Keratinocyte (primary cell): ENCODE measurements at places on chromosomes 13 and 19. TPM values are rescaled to one million over a fixed set of nuclear protein-coding genes. Genes with fewer than 3 reads are reported as not detected.

The TUBB4A gene
- not detected in 3 replicates for polyA plus RNA-seq

The MIER2 gene
- polyA plus RNA-seq = 16.3 to 21.9 TPM (median 18.4 TPM) in 3 replicates

The RPS5 gene
- polyA plus RNA-seq = 1,865 to 3,107 TPM (median 2,056 TPM) in 3 replicates

The CGB5 gene
- polyA plus RNA-seq = 0.20 to 0.24 TPM (median 0.21 TPM) in 3 replicates

The ZNF552 gene
- polyA plus RNA-seq = 4.4 to 8.9 TPM (median 8.0 TPM) in 3 replicates

- DNase-seq = no peak
These were observed 38.3 kb downstream of the AP1M1 start for GRCh38 chr19:16235811-16236652.

GRCh38 chr13:110652764-110653163 is 37.4 kb downstream of the NAXD start:
- no peak for DNase-seq

DNA sequence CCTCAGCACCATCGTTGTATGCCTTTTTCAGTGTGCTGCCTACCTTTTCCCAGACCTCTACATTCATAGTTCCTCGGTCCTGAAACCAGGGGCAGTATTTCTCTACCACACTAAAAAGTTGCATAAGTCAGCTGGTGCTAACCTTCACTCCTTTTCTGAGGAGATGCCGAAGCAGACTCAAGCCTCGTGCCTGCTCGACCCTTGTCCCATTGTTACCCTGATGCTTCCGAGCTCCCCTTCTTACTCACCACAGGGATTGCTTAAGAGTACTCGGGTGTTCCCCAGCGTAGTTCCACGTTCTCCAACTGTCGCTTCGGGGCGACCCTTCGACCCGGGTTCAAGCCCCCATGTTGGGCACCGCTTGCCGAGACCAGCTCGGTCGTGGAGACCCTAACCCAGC is 19.0 kb upstream of the IL17D start:
- no peak for DNase-seq

DNA sequence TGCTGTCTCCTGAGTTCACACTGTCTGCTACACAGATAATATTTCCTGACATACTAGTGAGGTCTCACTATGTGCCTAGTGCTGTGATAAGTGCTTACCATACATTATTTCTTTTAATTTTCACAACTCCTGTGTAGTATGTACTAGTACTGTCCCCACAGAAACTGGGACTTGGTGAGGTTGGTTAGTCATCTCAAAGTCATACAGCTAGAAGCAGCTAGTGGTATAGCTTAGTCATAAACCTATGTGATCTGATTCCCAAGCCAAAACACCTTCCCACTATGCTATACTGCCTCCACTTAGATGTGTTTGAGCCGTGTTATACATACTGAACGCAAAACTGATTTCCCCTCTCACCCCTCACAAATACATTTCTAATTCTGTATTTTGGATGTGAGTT is 10.5 kb downstream of the MTMR6 start:
- DNase-seq = no peak

GRCh38 chr13:45833663-45834375 is 17.7 kb downstream of the SIAH3 start:
- DNase-seq = no peak

- no peak for DNase-seq
These were observed 6.5 kb downstream of the SIGLEC7 start for GRCh38 chr19:51148580-51148979.

DNA sequence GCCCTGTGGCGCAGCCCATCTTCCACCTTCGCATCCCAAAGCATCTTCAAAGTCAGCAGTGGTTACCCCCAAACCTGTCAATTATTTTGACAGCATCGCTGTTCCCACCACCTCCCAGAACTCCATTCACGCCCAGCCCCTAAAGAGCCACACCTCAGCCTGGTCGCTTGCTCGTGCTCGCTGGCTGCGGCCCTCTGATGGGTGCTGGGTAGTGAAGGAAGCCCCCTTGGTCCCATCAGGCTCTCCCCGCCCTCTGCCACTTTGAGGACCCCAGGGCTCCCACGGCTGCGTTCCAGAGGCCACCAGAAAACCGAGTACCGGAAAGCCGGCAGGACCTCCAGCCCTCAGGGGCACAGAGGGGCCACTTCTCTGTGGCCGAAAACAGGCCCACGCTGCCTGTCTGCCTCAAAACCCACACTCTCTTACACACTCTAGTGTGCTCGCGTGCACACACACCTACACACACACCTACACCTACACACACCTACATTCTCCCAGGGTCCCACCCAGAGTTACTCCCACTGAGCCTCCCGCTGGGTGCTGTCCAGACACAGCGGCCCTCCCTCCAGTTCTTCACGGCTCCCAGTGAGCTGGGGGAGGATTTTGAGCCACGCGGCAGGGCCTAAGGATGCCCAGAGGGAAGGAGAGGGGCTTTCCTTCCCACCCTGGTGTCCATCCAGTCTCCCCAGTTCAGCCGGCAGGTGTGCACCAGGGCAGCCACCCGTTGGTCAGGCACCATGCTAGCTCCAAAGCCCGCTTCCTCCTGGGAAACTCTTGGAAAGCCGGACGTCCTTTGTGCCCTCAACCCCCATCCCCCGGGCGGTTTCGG is 1.9 kb downstream of the VSTM2B start:
- DNase-seq = no peak

GRCh38 chr13:110307767-110308655 is 927 bp downstream of the COL4A2 start:
- no peak for DNase-seq

DNA sequence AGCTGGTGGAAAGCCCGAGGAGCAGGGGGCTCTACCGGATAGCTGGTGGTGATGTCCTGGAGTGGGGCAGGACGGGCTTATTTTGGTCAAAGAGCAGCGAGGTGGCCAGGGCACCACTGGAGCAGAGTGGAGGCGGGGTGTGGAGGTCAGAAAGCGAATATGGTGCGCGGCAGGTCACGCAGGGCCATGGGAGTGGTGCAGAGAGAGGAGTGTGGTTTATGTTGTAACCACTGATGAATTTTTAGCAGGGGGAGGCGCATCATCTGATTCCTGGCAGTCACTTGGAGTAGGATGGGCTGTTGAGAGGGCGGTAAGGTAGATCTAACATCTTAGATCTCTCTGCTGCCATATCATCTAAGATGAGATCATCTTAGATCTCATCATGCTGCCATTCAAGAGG is 1.4 kb upstream of the ZNF414 start:
- no peak for DNase-seq

GRCh38 chr19:23665651-23666410 is 21.2 kb downstream of the ZNF675 start:
- no peak for DNase-seq

- DNase-seq = no peak
These were observed 85.7 kb downstream of the SHISA2 start for GRCh38 chr13:25966086-25966485.

- no peak for DNase-seq
These were observed 356.1 kb downstream of the FGF14 start for GRCh38 chr13:102045731-102046130.
